ENCODE measurements at places on chromosomes 3 and 15.

DNA sequence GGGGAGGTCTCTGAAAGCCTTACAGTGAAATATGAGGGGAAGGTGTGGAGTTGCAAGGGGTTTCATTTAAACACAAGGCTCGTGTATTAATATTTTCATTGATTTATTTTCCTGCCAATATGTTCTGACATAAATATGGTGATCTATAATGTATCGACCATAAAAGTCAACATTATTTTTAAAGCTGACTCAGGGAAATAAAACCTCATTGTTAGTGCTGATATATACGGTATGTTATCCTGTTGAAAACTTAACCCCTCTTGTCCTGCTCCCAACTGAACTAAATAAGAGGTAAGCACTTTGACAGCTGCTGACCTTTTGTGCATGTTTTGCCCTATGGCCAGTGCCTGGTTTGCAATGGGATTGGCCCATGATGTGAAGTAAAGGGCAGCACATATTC, 47.9 kb downstream of the MFSD1 start:
- no peak for DNase-seq

GRCh38 chr15:43285609-43286037, 18.9 kb upstream of the TGM5 start:
- DNase-seq, result peak; percentile 72

GRCh38 chr3:195095035-195095703, 175.8 kb downstream of the XXYLT1 start:
- no peak for DNase-seq

DNA sequence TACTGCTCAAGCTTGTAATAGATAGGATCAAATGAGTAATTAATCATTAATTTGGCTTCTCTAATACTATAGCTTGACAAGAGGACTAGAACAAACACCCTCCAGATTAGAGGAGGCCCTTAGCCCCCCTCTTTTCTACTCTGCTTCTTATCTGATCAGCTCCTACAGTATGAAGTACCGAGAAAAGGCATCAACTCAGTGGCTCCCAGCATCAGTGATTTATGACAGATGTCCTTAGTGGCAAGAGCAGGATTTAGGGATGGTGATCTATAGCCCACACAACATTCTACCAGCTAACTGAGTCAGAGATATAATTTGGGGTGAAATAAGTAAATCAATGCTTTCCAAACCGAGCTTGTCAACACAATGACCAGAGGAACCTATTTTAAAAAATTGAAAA, 541.1 kb downstream of the NLGN1 start:
- DNase-seq, result no peak

DNA sequence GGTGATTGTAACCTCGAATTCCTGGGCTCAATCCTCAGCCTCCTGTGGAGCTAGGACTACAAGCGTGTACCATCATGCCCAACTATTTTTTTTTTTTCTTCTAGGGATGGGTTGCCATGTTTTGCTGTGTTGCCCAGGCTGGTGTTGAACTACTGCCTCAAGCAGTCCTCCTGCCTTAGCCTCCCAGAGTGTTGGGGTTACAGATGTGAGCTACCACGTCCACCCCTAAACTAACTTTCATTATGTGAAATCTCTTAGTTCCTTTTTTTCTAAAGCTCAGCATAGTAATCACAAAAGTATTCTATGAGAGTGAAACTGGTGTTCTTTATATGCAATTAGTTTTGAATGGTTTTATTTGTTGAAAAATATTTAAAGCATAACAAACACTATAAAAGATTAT, 92.1 kb downstream of the XRN1 start:
- no peak for DNase-seq

DNA sequence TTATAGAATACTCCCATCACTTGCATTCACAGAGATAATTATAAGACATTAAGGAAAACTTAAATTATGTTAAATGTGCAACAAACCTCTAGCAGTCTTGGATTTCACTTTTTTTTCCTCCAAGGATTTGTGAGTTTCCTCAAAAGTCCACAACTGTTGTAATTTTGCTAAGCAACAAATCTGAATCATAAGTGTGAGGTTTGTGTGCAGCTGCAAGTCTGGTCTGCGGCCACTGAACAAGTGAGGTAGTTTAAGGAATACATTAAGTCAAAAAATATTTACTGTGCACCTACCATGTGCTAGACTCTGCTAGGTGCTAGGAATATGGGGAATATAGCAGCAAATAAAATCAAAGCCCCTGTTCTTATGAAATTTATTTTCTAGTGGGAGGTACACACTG, 70.2 kb downstream of the LRRC28 start:
- DNase-seq, result no peak

GRCh38 chr3:45582430-45582829, 12.1 kb upstream of the LIMD1 start:
- no peak for DNase-seq

DNA sequence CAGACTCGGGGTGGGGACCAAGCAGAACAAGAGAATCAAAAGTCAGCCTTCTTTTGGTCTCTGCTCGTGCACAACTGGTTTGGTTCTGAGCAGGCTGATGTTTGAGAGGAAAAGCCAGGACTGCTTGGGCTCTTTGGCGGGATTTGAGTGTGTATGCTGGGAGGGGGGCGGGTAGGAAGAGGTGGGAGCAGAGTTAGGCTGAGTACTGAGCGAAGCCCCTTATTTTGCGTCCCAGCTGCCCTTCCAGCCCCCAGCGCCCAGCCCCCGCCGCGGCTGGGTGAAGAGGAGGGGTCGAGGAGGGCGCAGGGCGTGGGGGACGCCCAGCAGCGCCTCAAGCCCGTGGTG, 153.5 kb upstream of the GOLIM4 start:
- no peak for DNase-seq

DNA sequence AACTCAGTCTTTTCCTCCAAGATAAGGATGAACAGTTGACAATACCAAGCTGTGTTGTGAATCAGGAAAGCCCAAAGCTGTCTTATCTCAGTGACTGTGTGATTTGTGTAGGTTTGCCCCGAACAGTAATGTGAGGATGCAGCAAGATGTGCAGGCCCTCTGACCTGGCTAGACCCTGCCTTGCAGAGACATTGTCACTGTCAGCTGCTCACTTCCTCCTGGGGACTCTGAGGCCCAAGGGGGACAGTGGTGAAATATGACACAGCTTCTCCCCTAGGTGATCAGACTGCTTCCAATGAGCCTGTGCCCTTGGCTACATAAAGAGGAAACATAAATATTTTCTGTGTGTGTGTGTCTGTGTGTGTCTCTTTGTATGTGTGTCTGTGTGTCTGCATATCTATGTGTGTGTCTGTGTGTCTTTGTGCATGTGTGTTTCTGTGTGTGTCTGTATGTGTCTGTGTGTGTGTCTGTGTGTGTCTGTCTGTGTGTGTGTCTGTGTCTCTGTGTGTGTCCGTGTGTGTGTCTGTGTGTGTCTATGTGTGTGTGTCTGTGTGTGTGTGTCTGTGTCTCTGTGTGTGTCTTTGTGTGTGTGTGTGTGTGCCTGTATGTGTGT, 21.7 kb downstream of the LRRK1 start:
- no peak for DNase-seq

- DNase-seq, result no peak
Measured at GRCh38 chr3:133112666-133113065, 74.5 kb downstream of the TMEM108 start.

DNA sequence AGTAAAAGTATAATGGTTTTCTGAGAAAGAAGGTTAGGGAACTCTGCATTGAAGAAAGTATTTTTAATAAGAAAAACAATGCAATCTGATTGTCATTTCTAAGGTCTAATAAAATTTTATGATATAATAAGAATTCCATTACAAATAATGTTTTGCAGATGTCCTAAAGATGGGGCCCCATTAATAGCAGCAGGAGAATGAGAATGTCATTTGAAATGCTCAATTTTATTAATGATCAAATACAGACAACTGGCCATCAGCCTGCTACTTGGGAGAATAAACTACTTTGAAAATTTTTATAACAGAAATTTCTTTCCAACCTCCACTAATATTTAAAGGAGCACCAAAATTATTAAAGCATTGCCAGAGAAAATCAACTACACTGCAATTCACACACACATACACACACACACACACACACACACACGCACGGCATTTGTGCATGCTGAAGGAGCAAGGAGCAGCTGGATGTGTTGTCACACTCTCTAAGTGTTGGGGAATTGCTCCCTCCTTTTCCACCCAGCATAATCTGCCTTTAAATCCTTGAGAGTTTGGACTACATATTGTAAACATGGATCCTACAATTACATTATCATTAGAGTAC, 109.5 kb downstream of the THRB start:
- DNase-seq, result no peak

GRCh38 chr3:116808725-116809124, 99.1 kb downstream of the TUSC7 start:
- DNase-seq, result no peak

DNA sequence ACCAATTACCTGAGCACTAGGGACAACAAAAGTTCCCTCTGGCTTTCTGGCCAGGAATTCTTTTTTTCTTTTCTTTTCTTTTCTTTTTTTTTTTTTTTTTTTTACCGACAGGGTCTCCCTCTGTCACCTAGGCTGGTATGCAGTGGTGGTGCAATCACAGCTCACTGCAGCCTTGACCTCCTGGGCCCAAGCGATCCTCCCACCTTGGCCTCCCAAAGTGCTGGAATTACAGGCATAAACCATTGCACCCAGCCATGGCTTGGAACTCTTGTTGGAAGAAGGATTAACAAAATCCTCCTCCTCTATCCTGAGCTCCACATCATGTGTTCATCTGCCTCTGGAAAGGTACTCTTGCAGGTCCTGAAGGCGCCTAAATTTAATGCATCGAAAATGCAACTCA, 2.9 kb upstream of the LTF start:
- DNase-seq, result no peak

GRCh38 chr15:57332326-57332725, 44.0 kb upstream of the CGNL1 start:
- no peak for DNase-seq

DNA sequence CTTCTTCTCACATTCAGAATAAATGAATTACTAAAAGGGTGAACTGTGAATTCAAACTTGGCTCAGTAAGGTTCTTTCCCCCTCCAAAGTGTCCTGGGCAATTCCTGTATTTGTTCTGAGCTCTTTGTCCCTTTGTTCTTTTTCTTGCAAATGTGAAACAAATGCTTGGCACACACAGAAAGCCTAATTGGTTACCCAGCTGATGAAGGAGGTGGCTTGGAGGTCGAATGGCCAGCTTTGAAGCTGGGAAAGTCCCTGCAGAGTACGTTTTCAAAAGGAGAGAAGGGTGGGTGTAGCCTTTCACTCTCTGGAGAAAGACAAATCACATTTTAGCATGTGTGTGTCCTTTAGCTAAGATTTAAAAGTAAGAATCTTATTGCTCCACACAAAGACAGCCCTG, 154.4 kb downstream of the PEX5L start:
- DNase-seq, result no peak

DNA sequence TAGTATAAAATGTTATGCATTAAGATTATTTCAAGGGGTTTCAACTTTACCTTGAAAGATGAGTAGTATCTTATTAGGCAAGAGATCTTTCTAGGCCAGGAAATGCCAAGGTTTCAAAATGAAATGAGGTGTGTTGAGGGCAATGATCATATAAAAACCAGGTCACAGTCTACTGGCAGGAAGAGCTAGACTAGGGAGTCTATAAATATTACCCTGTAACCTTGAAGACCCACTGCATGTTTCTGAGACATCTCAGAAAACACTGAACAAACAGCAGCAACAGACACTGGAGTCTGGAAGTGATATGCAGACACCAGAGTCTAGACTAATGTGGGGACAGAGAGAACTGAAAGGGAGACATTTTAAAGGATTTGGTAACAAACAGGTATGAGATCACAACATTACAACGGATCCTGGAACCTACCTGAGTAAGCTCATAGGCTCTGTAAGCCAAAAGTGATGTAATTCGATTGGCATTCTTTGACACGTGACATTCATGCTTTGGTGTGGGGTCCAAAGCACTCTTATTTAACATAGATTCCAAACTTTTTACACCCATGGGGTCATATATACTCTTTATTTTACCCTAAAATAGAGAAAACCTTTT, 15.0 kb downstream of the TASOR start:
- peak; percentile 12 for DNase-seq

- DNase-seq, result no peak
Measured at GRCh38 chr15:86538141-86538540, 458.5 kb downstream of the AGBL1 start.

All from activated CD4-positive, alpha-beta T cell treated with anti-CD3 and anti-CD28 coated beads, Interleukin-2, Interleukin-4, amounts not matched to agents 100 ng/mL and 50 ng/mL, durations not matched to agents 16 hours and 8 hours (primary cell).